ENCODE measurements at places on chromosomes 6 and 20.

DNA sequence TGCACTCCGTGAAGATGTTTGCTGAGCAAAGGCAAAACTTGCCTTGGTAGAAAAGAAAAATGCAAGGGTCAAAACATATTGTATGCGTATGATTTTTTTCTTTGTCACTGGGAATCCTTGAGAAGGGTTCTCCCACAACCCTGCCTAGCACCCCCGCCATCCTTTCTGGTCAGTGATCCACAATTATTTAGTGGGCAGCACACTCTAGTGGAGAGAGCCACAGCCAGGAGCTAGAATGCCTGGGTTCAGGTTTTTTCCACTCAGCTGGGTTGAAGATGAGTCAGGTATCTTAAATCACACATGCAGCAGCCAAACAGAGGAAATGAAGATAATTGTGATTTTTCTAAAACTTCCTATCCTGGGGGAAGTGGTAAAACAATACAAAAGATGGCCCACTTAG, 243.1 kb downstream of the PKHD1 start:
- DNase-seq: no peak

DNA sequence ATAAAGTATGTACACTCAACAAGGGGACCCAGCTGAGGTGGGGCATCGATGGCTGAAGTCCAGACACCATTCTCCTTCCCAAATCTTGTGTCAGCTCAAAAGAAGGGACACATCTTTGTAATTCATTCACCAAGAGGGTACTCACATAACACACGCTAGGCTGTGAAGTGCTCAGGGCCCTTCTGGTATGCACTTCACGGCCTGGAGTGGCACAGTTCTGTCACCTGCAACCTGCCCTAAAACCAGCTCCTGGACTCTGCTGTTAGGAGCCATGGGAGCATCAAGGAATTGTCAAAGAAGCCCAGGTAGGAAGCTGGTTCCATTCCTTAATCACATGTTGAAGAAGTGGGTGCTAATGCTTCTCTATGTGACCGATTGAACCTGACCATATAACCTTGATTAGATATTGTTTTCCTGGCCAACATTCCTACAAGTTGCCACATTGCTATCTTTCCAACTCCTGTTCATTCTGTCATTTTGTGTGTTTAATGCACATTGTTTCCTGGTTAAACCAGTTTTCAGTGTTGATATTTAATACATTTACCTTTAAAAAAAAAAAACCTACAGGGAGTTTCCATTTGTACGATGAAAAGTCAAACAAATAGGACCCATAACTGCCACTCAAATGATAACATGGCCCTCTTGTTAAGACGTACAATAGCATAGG, 127.3 kb downstream of the TNFRSF21 start:
- DNase-seq: no peak

DNA sequence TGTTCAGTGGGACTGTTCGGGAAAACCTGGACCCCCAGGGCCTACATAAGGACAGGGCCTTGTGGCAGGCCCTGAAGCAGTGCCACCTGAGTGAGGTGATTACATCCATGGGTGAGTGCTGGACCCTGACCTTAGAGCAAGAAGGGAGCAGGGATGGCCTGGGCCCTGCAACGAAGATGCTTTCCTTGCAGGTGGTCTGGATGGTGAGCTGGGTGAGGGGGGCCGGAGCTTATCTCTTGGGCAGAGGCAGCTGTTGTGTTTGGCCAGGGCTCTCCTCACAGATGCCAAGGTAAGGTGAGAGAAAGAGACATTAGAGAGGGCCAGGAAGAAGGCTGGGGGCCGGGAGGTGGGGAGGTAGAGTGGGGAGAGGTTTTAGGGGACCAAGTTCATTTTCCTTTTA, 6.4 kb downstream of the DLK2 start:
- DNase-seq: no peak

DNA sequence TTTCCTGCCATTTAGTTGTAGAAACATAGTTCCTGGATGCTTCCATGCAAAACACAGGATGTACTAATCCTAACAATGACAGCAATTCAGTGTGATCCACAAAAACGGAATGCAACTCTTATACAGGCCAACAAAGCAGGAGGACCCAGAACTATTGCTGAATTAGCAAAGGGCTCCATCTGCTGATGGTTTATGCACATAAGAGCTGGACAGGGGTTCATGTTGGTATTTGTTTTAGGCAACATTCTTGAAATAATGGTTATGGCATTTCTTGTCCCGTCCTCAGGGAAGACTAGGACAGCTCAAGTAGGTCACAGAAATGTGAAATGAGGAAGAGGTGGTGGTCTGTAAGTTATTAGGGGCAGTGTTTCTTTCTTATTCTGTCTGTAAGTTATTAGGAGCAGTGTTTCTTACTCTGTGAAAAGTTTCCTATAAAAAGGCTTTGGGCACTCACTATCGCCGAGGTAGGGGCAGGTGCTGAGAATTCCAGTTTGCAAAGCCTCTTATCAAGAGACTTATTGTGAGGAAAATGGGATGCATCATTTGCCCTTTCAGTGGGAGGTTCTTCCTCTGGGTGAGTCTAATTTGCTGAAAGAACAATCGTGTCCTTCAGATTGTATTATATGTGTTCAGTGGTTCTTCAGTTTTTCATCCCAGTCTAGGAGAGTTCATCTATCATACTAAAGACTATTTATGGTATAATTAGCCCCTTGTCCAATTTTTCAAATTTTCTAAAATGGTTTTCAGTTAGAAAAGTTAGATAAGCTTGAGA, 171.1 kb downstream of the MCHR2 start:
- peak; percentile 32 for DNase-seq

GRCh38 chr20:20083807-20084206, 31.5 kb downstream of the CFAP61 start:
- no peak for DNase-seq

DNA sequence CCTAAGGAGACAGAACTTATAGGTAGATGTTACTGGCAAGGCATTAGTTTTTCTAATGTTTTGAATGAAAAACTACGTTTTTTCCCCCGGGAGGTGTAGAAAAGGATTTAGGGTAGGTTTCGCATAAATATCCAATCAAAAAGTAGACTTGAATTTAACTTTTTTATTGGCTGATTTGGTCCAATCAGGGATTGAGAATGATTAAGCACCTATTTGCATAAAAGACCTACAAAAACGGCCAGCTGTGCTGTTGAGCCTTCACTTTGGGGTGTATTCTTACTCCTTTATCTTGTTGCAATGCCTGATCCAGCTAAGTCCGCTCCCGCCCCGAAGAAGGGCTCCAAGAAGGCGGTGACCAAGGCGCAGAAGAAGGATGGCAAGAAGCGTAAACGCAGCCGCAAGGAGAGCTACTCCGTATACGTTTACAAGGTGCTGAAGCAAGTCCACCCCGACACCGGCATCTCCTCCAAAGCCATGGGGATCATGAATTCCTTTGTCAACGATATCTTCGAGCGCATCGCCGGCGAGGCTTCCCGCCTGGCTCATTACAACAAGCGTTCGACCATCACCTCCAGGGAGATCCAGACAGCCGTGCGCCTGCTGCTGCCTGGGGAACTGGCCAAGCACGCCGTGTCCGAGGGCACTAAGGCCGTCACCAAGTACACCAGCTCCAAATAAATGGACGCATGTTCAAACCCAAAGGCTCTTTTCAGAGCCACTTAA, 113.5 kb upstream of the BTN3A2 start:
- DNase-seq: peak; percentile 94

DNA sequence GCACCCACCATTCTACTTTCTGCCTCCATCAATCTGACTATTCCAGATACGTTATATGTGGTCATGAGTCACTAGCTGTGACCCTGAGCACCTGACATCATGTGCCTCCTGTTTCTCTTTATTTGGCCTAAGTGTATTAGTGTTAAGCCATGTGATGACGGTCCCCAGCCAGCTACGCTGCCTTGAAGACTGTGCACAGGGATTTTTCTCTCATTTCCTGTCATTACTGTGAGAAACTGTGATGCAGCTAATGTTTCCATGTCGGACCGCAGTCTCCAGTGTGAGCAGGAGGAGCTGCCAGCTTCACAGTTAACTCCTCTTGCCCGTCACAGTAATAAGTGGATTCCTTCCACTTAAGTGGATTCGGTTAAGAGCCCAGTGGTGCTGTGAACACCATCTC, 9.9 kb upstream of the SPATS1 start:
- DNase-seq: no peak

GRCh38 chr6:53731866-53732636, 62.8 kb upstream of the LRRC1 start:
- DNase-seq: no peak

DNA sequence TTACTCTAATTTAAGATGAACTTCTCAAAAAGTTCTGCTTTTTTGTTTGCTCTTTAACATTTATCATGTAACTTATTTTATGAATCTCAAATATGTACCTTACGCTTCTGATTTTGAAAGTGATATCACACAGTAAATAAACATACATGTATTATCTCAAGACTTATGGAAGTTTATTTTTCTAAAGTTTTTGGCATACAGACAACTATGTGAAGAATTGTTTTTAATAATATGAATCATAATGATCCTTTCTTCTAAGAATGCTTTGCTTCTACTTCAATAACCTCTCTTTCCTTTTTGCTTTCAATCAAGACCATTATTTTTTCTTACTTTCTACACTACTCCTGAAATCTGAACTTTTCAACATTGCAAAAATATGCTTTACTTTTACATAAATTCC, 816.4 kb downstream of the EYS start:
- DNase-seq: peak; percentile 10

DNA sequence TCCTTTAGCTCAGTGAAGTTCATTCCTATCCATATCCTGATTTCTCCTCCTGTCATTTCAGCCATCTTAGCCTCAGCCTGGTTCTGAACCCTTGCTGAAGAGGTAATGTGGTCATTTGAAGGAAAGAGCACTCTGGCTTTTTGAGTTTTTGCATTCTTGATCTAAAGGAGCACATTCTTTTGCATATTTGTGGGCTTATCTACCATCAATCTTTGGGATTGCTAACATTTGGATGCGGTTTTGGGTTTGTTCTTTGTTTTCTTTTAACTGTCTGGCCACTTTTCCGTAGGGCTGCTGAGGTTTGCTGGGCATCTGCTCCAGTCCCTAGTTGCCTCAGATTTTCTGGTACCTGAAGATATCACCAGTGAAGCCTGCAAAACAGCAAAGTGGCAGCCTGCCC, 238.3 kb downstream of the EPM2A start:
- DNase-seq: no peak

DNA sequence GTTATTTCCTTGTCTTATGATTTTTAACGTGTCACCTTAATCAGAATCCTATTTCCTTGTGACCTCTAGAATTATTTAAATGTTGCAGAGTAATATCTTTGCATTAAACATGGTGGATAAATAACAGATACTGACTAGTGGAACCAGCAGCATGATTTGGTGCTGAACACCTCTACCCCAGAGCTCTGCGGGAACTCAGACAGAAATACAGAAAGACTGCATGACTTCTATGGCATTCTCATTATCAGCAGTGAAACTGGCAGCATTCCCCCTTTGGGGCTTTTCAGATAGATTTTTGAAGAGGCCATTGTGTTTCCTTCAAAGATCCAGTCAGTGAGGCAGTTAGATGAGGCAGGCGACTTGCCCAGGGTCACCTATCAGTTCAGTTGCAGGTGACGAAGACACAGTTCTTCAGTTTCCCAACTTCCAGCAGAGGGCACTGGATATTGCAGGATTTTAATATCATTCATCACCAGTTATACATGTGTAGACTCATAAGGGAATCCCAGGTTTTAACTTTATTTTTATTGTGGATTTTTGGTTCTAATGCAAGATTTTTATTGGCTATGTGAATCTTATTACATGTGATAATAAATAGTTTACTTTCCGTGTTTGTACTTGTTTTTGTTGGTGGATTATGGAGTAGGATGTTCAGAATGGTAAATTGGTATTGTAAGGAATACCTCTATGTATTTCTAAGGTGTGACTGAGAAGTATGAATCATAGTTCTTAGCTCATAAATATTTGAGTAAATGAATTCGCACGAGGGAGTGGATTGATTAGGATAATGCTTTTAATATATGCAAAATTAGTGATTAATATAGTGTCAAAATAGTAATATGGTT, 81.3 kb downstream of the AFDN start:
- no peak for DNase-seq

DNA sequence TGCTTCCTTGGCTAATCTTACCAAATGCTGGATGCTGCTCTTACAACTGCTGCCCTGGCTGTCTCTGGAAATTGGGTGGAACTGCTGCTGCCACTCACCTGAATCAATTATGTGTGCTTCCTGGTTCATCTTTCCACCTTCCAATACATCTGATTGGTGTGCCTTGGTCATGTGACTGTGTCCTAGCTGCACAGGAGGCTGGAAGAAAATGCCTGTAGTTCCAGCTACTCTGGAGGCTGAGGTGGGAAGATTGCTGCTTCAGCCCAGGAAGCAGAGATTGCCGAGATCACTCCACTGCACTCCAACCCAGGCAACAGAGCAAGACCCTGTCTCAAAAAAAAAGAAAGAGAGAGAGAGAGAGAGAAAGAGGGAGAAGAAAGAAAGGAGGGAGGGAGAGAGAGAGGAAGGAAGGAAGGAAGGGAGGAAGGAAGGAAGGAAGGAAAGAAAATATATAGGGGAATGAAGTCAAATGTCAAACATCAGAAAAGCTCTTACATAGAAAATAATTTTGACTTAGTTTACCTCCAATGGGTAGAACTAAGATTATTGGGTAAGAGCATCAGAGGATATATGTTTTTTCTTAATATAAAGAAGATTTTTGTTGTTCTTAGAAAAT, 14.1 kb upstream of the PPARD start:
- no peak for DNase-seq

GRCh38 chr6:20377623-20378265, 23.9 kb upstream of the E2F3 start:
- no peak for DNase-seq

DNA sequence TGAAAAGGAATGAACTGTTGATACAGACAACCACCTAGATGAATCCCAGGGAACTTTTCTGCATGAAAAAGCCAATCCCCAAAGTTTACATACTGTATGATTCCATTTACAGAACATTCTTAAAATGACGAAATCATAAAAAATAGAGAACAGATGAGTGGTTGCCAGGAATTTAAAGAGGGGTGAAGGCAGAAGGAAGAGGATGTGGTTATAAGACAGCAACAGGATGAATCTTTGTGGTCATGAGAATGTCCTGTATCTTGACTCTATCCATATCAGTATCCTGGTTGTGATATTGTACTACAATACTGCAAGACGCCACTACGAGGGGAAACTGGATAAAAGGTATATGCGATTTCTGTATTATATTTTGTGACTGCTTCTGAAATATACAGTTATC, 70.1 kb upstream of the EMILIN3 start:
- peak; percentile 27 for DNase-seq

- no peak for DNase-seq
Observed at GRCh38 chr6:154001494-154002285, 37.4 kb upstream of the OPRM1 start.

- no peak for DNase-seq
Observed at GRCh38 chr6:166778046-166778445, 151.0 kb upstream of the RPS6KA2 start.

GRCh38 chr20:58000861-58001260, 227.6 kb downstream of the ANKRD60 start:
- no peak for DNase-seq

DNA sequence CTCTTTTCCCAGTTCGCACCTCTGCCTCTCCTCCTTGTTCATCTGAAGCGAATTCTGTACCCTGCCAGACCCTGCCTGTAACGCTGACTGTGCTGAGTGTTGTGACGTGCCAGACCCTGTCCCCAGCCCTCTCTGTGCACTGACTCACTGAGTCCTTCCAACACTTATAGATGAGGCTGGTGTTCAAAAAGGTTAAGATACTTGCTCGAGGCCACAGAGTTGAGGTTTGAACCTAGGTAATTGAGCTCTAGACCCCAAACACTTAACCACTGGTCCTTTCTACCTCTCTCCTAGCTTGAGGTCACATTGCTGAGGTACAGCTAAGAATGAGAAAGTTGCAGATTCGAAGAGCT, 45.7 kb upstream of the NEDD9 start:
- no peak for DNase-seq

Data from fibroblast of the conjunctiva (primary cell).